ENCODE measurements at places on chromosomes 7 and 10.

DNA sequence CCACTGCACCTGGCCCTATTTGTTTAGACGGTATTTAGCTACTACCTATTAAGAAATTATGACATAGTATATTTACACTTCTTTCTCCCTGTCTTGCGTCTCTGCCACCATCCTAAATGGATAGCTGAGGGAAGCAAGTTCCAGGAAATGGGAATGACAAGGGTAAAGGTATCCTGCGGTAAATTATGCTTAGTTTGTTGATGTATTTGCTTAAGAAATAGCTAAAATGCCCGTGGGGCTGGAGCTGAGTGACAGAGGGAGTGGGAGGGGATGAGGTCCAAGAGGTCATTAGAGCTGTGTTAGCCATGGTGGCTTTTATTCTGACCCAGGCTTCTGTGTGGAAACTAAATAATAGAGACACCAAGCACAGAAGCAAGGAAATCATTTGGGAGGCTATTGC lies 29.0 kb upstream of the UBE2D1 start:
- no peak for DNase-seq

DNA sequence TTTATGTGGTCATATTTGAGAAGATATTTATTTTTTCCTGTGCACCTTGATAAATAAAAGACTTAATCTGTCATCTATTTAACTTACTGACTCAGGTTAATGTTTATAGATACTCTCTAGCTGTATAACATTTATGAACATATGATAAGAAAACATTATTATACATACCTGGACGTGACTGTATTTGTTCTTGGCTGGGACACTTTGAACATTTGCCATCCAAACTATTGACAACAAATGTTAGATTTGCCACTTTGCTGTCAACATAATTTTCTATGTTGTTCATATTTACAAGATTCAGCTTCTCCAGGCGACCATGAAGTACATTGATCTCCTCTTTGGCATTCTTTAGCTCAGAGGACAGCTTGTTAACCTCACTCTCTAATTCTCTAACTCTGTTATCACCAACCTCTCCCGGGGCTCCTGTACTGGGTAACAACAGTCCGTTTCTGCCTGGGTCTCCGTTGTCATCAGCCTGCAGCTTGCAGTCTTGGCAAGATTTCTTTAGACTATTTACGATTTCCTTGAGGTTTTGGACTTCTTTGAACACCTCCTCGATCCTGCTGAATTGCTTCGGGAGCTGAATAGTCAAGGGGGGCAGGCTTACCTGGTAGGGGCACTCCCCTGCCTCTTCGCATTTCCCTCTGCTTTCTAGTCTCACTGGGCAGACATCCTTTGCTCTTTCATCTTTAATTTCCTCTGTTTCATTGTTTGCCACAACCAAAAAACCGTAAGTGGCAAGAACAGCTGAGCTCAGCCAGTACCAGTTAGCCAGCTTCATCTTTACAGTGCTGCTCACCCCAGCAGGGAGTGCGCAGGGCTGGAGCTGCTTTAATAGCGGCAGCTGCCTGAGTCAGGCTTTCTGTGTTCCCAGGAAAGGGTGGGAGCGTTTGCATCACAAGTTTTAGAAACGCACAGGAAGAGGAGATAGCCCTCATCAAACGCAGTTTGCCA lies at the start of gene FGL2:
Gene FGL2 (minus strand): TSS at position 807 of the 954 bp plus-strand sequence. CDS start 26 bp downstream, at position 781.
- no peak for DNase-seq

GRCh38 chr10:31596765-31597164 lies 277.7 kb downstream of the ZEB1 start:
- no peak for DNase-seq

GRCh38 chr7:150379441-150380379 lies 580 bp downstream of the ZNF775 start:
- no peak for DNase-seq

GRCh38 chr10:80141696-80142460 lies 9.3 kb downstream of the PLAC9 start:
- DNase-seq, result no peak

GRCh38 chr10:17235136-17235535 lies 7.1 kb downstream of the VIM start:
- no peak for DNase-seq
